ENCODE measurements at places on chromosomes 5 and 9.

GRCh38 chr9:130039528-130040147, 3.4 kb downstream of the FNBP1 start:
- DNase-seq, result peak; percentile 43

DNA sequence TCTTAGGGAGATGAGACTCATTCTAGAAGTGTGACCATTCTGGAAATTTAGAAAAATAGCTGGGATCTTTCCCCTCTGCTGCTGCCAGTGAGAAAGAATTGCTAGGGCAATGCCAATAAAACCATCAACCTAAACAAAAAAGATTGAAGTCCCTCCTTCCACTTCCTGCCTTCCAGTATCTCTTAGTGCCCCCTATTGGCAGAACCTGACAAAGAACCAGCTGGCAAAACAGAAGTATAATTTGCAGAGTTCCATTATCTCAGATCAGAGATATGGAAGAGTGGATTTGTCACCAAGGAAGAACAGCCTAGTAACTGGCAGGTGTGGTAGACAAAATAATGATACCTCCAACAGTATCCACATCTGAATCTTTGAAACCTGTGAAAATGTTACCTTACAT, 13.8 kb upstream of the PLCXD3 start:
- peak; percentile 9 for DNase-seq

DNA sequence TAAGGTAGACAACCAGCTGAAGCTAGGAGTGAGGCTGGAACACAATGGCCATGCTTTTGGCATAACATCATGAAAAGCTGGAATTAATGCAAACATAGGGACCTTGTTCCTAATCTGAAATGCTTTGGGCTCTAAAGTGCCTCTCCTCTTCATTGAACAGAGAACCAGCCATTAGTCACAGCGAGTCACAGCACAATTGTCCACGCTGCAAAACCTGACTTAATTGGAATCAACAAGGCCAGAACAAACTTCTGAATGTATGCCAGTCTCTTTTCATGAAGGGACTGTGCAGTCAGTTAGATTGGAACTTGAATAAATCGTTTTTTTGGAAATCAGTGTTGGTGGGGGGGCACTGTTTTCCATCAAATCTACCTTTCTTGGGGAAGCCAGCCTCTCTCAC, 96.5 kb downstream of the JAKMIP2 start:
- no peak for DNase-seq

- DNase-seq, result no peak
Observed at GRCh38 chr5:72645064-72645846, 138.0 kb upstream of the ZNF366 start.

- no peak for DNase-seq
Observed at GRCh38 chr5:150208187-150209098, 18.6 kb downstream of the SLC6A7 start.

DNA sequence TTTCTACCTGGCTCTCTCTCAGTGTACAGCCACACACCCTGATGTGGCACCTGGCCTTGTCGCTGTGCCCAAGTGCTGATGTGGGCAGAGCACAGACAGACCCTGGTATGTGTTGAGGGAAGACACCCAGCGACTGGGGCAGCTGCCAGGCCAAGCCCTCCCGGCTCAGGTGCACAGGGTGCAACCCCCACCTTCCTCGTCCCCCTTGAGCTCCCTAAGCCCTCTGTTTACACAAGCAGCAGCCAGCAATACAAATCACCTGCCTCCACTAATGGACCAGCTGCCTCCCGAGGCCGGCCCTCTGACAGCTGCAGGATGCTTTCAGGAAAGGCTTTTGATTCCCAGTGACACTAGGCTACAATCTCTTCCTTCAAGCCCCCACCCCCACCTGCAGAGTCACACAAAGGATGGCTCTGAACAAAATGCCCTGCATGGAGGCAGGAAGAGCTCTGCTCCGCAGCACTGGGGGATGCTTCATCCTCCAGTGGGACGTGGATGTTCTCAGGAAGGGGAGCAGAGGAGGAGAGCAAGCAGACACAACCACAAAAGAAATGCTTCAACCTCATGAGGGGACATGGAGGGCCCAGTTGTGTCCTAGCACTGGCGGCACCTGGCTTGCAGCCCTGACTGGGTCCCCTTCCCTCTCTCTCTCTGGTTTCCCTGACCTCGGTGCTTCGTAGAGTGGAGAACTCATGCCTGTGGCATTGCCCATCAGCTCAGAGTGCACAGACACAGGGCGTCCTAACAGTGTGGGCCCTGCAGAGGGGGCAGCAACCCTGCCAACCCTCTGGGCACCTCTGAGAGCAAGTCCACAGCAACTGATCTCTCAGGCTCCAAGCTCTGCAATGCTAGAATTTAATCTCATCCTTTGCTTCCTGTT, 140.8 kb downstream of the BARX1 start:
- DNase-seq, result no peak

GRCh38 chr9:136510561-136510960, 27.7 kb upstream of the SEC16A start:
- DNase-seq, result no peak

- no peak for DNase-seq
Observed at GRCh38 chr5:65674749-65675148, 47.2 kb downstream of the SGTB start.

GRCh38 chr5:67487862-67488261, 291.3 kb upstream of the CD180 start:
- no peak for DNase-seq
